ENCODE measurements at places on chromosomes 16 and 17.

DNA sequence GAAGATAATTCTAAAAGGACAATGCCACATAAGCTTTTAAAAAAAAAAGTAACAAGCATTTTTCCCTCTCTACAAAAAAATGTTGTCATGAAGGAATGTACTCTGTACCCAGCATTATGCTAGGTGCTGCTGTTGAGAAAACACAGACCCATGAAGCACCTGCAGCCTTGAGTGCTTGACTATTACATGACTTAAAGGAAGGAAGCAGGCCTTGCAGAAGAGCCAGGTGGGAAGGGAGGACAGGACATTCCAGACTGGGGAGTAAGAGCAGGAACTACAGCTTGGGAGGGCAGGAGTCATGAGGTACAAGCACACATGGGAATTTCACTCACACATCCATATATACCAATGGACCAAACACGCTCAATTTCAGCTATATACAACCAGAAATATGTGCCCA, 3.8 kb downstream of the MYO1D start:
- no peak for DNase-seq

DNA sequence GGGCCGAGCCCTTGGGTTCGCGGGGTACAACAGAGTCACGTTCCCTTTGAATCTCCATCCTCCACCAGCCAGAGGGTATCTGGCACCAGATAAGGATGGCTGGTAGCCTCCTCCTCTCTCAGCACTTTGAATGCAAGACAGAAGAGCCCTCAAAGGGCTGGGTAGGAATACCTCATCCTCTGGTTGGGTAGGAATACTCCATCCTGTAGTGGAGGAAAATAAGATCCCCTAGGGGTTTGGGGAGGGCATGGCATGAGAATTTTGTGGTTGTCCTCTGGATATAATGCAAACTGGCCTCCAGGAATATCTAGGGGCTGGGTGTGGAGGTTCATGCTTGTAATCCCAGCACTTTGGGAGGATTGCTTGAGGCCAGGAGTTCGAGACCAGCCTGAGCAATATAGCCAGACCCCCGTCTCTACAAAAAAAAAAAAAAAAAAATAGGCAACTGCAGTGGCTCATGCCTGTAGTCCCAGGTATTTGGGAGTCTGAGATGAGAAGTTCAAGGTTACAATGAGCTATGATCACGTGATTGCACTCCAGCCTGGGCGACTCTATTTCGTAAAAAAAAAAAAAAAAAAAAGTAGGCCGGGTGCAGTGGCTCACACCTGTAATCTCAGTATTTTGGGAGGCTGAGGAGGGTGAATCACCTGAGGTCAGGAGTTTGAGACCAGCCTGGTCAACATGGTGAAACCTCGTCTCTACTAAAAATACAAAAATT, 2.7 kb downstream of the IGFBP4 start:
- DNase-seq, result no peak

GRCh38 chr17:66518108-66518507, 215.7 kb downstream of the PRKCA start:
- no peak for DNase-seq

DNA sequence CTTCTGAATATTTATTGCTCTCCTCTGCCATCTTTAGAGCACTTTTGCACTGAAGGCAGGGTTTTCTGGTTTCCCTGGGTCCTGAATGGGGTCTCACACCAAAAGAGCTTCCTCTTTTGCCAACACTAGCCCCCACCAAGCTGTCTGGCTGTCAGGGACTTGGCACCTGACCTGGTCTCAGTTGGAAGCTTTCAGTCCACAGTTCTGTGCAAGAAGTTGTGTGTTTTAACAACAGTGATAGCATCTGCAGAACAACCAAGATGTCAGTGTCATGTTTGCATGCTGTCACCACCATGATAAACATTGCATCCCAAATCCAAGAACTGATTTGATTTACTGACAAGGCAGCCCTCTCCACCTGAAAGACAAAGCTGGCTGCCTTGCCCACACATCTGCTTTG, 448.5 kb upstream of the CCL2 start:
- no peak for DNase-seq

- DNase-seq, result no peak
Observed at GRCh38 chr16:77840093-77840492, 51.7 kb downstream of the VAT1L start.

- no peak for DNase-seq
Observed at GRCh38 chr17:2239882-2240430, 63.6 kb downstream of the SMG6 start.

- DNase-seq, result no peak
Observed at GRCh38 chr17:60645918-60646523, 31.6 kb upstream of the BCAS3 start.

DNA sequence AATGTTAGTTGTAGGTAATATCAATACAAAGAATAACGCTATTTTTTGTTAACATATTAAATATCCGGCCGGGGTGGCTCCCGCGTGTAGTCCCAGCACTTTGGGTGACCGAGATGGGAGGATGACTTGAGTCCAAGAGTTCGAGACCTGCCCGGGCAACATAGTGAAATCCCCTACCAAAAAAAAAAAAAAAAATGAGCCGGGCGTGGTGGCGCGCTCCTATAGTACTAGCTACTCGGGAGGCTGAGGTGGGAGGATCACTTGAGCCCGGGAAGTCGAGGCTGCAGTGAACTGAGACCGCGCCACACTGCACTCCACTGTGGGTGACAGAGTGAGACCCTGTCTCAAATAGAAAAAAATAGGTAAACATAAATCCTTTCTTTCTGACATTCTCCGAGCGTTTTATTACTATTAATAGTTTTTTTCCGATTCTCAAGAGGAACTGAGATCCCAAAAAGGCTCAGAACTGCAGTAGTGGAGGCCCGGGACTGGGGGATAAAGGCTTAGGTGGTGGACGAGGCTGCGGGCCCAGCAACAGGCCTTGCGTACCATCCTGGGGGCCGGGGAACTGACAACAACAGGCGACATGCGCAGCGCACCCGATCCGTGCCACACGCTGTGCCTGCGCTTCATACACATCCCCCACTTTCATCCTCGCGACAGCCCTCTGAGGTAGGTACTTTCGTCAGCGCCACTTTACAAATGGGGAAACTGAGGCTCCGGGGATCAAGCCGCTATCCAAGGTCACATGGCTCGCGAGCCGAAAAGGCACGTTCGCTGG, 919 bp downstream of the N4BP1 start:
- DNase-seq, result no peak

GRCh38 chr17:76781056-76781982, 43.4 kb downstream of the MFSD11 start:
- DNase-seq, result no peak

GRCh38 chr17:70288540-70289290, 119.4 kb downstream of the KCNJ2 start:
- no peak for DNase-seq

DNA sequence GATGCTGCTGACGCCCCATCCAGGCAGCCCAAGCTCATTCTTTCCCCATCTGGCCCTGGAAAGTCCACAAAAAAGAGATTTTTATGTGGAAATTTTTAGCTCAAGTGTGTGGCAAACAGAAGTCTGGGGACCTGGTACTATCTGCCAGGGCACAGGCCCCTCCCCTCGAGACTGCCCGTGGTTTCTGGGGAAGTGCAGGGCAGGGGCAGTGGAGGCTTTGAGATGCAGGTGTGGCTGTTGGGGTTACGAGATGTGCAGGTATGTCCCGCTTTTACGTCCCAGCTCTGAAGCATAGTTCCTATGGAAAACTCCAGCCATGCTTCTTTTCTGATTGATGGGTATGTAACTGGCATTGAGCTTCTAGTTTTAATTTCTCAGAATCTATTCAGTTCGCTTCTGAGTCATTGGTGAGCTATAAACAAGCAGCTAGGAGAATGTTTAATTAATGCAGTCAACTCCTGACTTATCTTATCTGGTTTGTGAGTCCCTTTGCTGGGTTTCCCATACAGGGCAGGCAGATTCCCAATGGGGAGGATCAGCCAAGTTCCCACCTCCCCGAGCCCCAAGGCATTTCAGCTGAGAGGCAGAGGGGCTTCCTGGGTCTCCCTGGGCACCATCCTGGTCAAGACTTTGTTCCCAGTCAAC, 16.2 kb downstream of the TBX4 start:
- DNase-seq, result no peak

GRCh38 chr17:60631119-60631518, 31.1 kb downstream of the PPM1D start:
- DNase-seq, result no peak

DNA sequence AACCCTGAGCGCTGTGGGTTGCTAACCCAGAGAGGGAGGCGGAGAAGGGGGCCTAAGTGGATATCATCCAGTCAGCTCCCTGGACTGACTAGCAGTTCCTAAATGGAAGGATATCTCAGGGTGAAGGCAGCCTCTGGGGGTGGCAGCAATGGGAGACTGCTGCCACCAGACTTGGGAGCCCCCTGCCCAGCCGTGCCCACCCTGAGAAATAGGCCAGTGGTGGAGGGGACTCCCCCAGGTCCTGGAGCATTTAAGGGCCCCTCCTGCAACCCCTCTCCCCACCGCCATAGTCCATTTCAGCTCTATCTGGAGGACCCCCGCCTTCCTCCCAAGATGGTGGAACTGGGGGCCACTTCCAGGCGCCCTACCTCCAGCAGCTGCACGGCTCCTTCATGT, 8.4 kb downstream of the TSPOAP1 start:
- no peak for DNase-seq

- DNase-seq, result no peak
Observed at GRCh38 chr17:44023545-44024270, 8.9 kb upstream of the TMEM101 start.

DNA sequence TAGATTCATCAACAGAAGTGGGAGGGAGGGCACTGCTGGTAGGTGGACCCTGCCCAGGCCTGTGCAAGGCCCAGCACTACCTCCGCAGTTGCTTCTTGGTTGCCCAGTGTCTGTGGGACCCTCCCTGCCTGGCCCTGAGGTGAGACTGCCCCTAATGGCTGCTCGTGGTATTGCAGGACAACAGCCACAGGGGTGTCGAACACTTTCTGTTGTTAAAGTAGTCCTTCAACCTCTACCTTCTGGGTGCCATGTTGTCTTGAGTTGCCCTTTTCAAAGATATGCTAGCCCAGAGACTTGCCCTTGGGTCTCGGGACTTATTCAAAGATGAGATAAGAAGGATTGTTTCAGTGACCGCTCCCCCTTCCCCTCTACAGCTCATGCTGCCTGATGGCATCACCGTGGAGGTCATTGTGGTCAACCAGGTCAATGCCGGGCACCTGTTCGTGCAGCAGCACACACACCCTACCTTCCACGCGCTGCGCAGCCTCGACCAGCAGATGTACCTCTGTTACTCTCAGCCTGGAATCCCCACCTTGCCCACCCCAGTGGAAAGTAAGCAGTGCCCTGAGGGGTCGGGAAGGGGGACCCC, 29.1 kb downstream of the AKAP1 start:
- DNase-seq, result peak; percentile 11

- no peak for DNase-seq
Observed at GRCh38 chr17:39318636-39319035, 82.8 kb downstream of the FBXL20 start.

- no peak for DNase-seq
Observed at GRCh38 chr17:56570199-56570598, 23.3 kb upstream of the NOG start.

DNA sequence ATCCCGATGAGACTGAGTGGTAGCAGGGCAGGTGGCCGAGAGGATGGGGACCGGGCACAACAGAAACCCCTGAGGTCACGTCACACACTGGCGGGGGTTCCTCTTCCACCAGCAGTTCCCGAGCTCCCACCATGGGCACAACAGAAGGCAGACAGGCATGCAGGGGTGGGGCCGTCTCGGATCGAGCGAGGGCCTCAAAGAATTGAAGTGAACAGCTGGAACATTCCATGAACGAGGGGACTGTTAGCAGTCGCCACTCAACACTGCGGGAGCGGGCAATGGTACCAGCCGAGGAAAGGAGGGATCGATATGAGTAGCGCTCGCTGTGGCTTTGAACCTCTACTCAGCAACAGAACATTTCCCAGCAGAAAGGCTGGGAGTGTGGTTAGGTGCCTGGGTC, 5.3 kb downstream of the CEP131 start:
- no peak for DNase-seq

GRCh38 chr17:51908841-51909537, 249.5 kb downstream of the CA10 start:
- no peak for DNase-seq

DNA sequence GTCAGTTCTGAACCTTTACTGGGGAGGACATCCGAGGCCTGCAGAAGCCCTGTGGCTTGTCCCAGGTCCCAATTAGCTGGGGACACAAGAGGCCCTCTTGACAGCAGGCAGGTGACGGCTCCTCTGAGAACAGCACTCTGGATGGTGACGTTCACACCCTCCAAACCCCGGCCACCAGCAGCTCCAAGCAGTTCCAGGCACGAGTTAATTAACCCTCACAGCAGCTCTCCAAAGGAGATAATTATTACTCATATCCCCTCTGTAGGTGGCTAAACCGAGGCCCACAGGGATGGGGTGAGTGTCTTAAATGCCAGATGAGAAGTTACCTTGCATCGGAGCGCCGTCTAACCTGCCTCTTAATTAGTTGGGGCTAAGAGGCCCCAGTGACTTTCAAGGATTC, 168.9 kb upstream of the CIBAR2 start:
- no peak for DNase-seq

DNA sequence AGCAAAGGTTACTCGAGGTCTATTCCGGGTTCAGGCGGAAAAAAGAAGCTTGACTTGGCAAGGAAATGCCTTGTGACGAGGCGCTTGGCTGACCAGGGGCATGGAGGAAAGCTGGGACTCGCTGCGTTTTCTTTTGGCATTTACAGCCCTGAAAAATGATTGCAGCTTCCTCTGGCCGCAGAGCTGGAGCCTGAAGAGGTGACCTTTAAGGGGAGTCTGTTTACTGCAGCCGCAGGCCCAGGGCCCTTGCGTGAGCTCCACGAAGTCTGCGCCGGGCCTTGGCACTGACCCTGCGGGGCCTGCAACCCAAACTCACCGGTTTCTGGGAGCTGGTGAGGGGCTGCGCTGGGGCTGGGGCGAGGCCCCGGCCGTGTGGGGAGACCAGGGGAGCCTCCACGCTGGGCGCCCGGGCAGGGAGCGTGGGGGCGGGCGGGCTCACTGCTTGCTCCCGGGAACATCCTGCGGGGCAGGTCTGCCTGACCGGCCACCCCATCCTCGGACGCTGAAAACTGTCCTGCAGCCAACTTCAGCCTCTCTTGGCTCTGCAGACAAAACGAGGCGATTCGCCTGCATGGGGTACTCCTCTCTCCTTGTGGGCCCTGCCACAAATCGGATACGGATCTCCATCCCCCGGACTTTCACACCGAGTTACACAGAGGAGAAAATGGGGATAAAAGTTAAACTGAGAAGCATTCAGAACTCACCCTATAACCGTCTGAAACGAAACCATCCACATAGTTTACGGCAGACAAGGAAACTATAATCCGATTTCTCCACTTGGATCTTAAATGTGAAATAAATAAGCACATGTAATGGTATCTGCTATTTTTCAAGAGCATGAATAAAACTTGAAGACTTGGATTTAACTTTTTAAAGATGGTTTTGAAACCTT, 206.3 kb upstream of the FOXF1 start:
- no peak for DNase-seq

- DNase-seq, result peak; percentile 49
Observed at GRCh38 chr17:3965118-3965800, 1.0 kb upstream of the ATP2A3 start.

GRCh38 chr16:89922884-89923639, at the start of gene TUBB3:
TUBB3 (plus strand) TSS chr16:89923342; CDS start chr16:89923402, 60 bp downstream.
- no peak for DNase-seq

- DNase-seq, result no peak
Observed at GRCh38 chr16:11409398-11409797, 64.1 kb downstream of the RMI2 start.

GRCh38 chr16:78309763-78310162, 210.3 kb downstream of the WWOX start:
- no peak for DNase-seq

GRCh38 chr17:63285551-63285950, 160.6 kb downstream of the CYB561 start:
- no peak for DNase-seq

GRCh38 chr17:77472468-77473310, 331.9 kb downstream of the SEC14L1 start:
- no peak for DNase-seq

Measured in T-helper 22 cell (primary cell).